ENCODE measurements at places on chromosomes 5 and 9. TPM values are rescaled to one million over a fixed set of nuclear protein-coding genes. Genes with fewer than 3 reads are reported as not detected.

The HDAC3 gene
- polyA plus RNA-seq = 74.0 TPM

The PTCD2 gene
- 5.8 TPM for polyA plus RNA-seq

The DUSP1 gene
- 583 TPM for polyA plus RNA-seq

The EIF4E1B gene
- not detected for polyA plus RNA-seq

The KCNIP1 gene
- polyA plus RNA-seq = 0.88 TPM

The FAM120A gene
- 16.0 TPM for polyA plus RNA-seq

The TMEM215 gene
- not detected for polyA plus RNA-seq

The FEM1C gene
- 7.7 TPM for polyA plus RNA-seq

The PLPPR1 gene
- 0.27 TPM for polyA plus RNA-seq

The NUDT2 gene
- polyA plus RNA-seq = 40.8 TPM

The CDX1 gene
- polyA plus RNA-seq = 46.9 TPM

The TDRD7 gene
- polyA plus RNA-seq = 9.2 TPM

The MAN2A1 gene
- 31.5 TPM for polyA plus RNA-seq

The OR1Q1 gene
- polyA plus RNA-seq = not detected

The ARID3C gene
- not detected for polyA plus RNA-seq

DNA sequence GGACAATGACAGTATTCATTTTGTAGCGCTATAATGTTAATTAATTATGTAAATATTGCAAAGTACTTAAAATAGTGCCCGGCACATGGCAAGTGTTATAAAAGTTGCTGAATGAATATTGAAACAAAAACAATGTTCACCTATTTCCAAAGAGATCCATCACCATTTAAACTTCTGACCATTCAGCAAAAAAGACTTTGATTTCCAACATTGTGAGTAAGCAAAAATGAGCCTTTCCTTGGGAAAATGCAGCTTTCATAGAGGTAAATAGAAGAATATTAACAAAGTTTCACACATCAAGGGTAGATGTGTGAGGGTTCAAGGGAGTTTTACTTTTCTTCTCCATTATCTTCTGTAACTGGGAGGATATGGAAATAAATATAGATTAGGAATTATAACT, 1089.4 kb upstream of the C9orf72 start:
- no peak for DNase-seq

DNA sequence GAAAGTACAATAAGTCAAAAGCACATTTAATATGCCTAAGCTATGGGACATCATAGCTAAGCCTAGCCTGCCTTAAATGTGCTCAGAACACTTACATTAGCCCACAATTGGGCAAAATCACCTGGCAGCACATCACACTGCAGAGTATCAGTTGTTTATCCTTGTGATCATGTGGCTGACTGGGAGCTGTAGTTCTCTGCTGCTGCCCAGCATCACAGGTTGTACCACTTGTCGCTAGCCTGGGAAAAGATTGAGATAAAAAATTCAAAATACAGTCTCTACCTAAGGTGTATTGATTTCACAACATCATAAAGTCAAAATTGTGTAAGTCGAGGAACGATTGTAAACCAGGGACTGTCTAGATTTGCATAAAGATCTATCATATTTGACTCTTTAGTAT, 58.6 kb downstream of the CAMK4 start:
- no peak for DNase-seq

DNA sequence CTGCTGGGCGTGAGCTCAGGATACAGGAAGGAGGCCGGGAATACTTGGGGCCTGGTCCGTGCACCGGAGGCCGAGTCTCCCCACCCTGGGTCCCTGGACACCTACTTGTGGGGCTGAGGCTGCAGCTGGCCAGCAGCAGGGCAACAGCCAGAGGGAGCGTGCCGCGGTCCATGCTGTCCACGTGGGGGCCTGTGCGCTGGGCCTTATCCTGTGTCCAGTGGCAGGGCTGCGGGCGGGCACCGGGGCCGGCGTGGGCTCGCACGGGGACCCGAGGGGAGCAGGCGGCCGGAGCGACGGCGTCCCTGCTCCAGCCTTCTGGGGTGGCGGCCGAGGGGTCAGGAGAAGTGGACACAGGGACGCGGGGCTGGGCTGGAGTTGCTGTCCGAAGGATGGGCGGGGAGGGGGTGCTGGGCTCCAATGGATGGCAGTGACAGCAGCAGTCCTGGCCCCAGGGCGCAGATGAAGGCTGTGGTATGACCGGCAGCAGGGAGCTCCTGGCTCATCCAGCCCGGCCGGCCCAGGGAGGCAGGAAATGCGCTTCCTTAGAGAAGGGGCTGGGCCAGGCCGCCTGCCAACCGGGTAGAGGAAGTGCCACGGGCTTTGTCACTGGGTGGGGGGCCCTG, at the start of gene ENG:
TSS of gene ENG (minus strand) at position 475 of the 623 bp plus-strand sequence. CDS start at position 172, 303 bp downstream.
- DNase-seq = peak; percentile 55

GRCh38 chr5:18299166-18299565, 664.9 kb downstream of the TAF11L14 start:
- no peak for DNase-seq

- no peak for DNase-seq
Measured at GRCh38 chr9:129419382-129419899, 201.5 kb downstream of the C9orf50 start.

DNA sequence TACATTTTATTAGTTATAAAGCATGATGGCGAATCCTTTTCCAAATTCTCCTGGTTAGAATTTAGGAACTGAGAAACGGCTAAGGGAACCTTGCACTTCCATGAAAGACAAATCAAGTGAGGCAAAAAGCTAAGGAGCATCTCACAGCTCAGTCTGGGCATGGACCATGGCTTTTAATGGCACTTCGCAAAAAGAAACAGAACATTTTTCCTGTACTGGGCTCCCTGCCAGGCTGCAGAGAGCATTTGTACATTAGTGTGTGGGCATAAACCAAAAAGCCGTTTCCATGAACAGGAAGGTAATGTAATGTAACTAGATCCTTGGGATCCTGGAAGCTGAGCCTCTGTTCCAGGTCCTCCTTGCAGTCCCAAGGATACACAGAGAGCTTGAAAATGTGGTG, 354.2 kb downstream of the MRPS30 start:
- peak; percentile 11 for DNase-seq

- no peak for DNase-seq
Measured at GRCh38 chr5:110631236-110631635, 95.2 kb downstream of the TMEM232 start.

DNA sequence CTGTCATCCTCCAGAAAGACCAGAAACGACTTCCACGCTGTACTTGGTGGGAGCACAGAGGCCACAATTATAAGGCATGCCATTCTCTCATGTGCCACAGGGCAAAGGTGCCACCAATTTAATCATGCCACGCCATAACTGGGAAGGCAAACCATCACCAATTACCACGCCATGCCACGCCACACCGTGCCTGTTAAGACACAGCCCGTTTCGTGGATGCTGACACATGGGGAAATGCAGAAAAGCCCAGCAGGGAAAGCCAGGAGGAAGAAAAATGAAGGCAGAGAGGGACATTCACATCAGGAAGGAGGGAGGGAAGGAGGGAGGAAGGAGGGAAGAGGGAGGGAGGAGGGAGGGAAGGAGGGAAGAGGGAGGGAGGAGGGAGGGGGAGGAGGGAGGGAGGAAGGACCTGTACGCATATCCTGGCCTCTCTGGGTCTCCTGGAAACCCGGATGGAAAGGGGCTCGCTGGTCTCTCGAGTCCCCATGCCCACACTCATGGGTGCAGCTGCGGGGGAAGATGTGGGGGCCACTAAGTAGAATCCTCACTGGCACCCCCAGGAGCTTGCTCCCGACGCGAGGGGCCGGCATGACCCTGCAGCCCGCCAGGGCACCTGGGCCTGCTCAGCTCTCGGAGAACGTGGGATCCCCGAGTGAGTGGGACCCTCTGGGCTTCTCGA, 61.7 kb upstream of the UBAC1 start:
- DNase-seq = no peak

GRCh38 chr9:75002422-75003023, 25.6 kb downstream of the CARNMT1 start:
- DNase-seq = no peak

DNA sequence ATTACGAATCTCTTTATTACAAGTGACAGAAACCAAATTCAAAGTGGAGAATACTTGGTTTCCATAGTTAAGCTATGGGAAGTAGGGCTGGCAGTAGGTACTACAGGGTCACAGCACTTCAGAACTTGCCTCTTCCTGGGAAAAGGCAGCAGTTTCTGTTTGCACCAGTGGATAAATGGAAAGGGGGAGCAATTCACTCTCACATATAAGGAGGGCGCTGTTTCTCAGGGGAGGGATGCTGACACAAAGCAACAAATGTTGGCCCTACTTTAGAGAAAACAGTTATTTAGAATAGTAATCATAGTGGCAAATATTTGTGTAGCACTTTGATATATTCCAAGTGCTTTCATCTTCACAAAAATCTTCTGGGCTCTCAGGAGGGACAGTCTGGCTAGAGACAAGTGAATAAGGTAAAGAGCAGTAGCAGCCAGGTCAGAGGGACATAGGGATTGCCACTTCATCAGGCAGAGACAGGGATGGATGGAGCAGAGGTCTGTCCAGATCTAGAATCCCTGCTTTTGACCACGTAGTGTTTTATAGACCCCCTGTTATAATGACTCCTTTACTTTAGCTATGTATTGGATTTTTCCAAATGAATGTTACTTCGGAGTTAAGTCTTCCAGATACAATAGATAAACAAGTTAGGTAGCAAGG, 554.8 kb upstream of the SGCD start:
- no peak for DNase-seq

DNA sequence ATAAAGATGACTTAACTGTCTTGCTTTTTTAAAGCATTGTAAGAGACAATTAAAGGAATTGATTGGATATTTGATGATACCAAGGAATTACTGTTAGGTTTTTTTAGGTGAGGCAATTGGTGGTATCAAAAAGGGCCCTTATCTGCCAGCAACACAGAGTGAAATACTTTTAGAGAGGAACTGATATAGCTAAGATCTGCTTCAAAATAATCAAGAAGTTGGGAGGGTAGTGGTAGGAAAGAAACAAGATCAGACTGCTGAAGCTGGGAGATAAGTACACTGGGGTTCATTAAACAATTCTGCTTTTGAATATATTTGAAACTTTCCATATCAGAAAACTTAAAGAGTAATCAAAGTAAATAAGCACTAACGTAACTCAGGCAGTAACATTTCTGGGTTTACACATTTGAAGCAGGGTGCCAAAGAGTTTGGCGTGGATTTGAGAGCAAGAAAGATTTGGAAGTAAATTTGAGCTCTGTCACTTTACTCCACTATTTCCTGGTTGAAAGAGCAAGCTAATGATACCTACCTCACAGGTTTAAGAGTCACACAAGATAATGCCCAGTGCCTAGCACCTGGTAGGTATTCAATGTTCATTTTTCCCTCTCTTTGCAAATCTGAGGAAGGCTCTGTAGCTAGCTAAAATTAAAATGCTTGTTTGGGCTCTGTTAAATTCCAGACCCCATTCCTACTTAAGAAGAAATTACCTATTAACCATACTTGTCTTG, 6.9 kb downstream of the ERMP1 start:
- DNase-seq = no peak

- peak; percentile 50 for DNase-seq
Measured at GRCh38 chr9:122941582-122942234, 888 bp downstream of the RABGAP1 start.

- peak; percentile 89 for DNase-seq
Measured at GRCh38 chr5:150497274-150497988, 10.5 kb upstream of the NDST1 start.

DNA sequence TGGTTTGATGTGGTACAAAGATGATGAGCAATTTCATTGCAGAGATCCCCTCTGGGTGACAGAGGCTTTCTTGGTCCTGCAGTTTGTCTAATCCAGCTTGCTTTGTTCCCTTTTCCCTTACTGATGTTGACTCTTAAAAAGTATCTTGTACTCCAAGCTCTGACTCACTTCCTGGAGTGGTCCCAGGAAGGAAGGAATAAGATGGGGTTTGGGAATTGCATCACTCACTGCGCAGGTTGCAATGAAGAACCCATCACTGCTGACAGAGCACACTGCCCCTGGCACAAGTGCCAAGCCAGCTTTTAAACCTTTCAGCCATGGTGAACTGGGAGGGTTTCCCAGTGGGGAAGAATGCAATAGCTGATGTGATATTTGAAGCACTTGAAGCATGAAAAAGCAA, 662.2 kb upstream of the CTNND2 start:
- DNase-seq = no peak

GRCh38 chr5:146209714-146210113, 6.3 kb downstream of the RBM27 start:
- no peak for DNase-seq

DNA sequence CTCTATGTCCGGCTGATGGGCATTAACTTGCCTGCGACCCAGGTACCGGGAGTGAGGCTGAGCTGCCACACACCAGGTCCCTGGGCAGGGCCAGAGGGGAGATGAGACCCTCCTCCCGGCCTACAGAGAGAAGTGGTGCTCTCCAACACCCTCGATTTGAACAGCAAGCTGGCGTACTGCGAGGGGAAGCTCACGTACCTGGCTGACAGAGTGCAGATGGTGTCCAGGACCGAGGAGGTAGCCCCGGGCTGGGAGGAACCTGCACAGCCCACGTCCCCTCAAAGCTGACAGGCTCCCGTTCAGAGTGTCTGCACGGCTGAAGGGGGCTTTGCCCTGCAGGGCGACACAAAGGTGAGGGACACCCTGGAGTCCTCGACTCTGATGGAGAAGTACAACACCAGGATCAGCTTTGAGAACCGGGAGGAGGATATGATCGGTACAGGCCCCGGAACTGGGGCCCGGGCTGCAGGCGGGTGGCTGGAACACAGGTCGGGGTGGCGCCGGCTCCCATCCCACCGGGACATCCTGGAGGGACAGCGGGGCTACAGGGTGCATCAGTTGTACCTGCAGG, 1.0 kb upstream of the RABL6 start:
- no peak for DNase-seq

- DNase-seq = no peak
Measured at GRCh38 chr9:133703591-133704399, 34.4 kb downstream of the SARDH start.

DNA sequence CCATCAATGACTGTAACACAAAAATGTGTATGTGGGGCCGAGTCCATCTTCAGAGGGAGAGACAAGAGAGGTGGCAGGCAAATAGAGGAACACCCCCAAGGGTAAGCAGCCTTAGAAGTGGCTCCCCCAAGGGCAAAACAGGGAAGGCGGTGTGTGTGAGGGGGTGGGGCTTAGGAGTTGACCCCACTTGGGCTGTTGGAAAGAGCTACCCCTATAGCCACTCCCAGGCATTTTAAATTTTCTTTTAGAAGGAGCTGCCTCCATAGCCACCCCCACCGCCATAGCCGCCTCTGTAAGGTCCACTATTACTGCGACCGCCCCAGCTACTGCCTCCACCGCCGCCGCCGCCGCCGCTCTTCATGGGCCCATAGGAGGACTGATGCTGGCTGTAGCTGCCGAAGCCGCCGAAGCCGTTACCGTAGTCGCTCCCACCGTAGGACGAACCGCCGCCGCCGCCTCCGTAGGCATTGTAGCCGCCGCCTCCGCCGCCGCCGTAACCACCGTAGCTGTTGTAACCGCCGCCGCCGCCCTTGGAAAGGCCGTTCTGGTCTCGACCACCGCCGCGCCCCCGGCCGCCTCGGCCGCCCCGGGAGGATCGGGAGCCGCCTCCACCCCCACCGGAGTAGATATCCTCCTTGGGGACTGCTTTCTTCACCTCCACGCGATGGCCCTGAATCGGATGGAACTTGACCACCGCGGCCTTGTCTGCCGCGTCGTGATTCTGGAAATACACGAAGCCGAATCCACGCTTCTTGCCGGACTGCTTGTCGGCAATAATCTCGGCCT, 1.1 kb downstream of the HNRNPA0 start:
- DNase-seq = peak; percentile 37

- DNase-seq = no peak
Measured at GRCh38 chr5:113382731-113383130, 52.1 kb downstream of the TSSK1B start.

Measured in hepatocyte (in vitro differentiated cells).